ENCODE measurements at places on chromosomes 13 and 19. TPM values are rescaled to one million over a fixed set of nuclear protein-coding genes. Genes with fewer than 3 reads are reported as not detected.

TPT1 gene
- total RNA-seq: 2,880 TPM

MRPL54 gene
- total RNA-seq: 11.2 TPM

LPAR6 gene
- 5.1 TPM for total RNA-seq

SNAPC2 gene
- 7.3 TPM for total RNA-seq

ERICH6B gene
- not detected for total RNA-seq

OVOL3 gene
- not detected for total RNA-seq

PROZ gene
- not detected for total RNA-seq

SIGLEC11 gene
- total RNA-seq: not detected

C19orf33 gene
- total RNA-seq: 0.30 TPM

ADM5 gene
- total RNA-seq: 0.59 TPM

ZNF154 gene
- 4.4 TPM for total RNA-seq

PSG11 gene
- not detected for total RNA-seq

ERF gene
- 10.6 TPM for total RNA-seq

UBL3 gene
- 13.5 TPM for total RNA-seq

MBD3L2 gene
- not detected for total RNA-seq

ZNF416 gene
- 4.8 TPM for total RNA-seq

MLLT1 gene
- total RNA-seq: 2.3 TPM

ZNF544 gene
- total RNA-seq: 13.8 TPM

SERPINE3 gene
- total RNA-seq: not detected

FUT3 gene
- not detected for total RNA-seq

DHDH gene
- 0.82 TPM for total RNA-seq

LGALS4 gene
- not detected for total RNA-seq

FXYD3 gene
- not detected for total RNA-seq

CRB3 gene
- 0.08 TPM for total RNA-seq

MISP3 gene
- 0.12 TPM for total RNA-seq

TLE6 gene
- 0.12 TPM for total RNA-seq

AMH gene
- total RNA-seq: 0.38 TPM

All from smooth muscle cell of the coronary artery (primary cell).